ENCODE measurements at places on chromosomes 16 and 17.

DNA sequence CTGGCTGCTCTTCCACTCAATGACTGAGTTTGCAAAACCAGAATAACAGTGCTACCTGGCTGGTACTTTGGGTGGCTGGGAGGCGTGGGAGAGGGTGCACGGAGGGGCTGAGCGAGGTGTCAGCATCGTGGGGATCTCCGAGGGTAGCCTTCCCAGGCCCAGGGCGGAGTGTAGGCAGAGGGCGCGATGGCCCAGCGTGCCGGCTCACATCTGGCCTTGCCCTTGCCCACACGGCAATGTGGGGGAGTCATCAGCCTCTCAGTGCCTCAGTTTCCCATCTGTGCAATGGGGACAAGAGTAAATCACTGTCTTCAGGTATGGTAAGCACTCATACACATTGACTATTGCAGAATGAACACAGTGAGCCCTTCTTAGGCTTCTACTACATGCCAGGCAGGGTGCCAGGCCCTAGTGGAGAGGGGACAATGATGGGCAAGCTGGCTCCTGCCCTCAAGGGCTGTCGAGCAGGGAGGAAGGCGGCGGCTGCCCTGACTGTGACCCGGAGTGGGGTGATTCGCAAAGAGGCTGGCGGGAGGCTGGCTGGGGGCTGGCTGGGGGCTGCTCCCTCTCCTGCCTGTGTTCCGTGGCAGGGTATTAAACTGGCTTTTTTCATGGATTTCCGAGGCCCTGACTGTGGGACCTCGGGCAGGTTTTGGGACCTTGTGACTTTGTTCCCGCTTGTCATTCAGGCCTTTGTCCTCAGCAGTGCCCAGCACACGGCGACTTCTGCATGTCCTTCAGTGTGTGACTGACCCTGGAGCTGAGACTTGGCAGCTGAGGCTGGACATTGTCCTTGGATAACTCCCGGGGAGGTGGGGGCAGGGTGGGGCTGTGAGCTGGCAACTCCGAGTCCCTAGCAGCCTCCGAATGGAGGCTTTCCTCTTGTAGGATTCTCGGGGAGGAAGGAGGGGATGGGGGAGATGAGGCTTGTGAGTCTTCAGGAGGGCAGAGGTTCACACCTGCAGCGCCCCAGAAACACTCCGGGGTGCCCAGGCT lies 243.1 kb downstream of the SEC14L1 start:
- DNase-seq: no peak

DNA sequence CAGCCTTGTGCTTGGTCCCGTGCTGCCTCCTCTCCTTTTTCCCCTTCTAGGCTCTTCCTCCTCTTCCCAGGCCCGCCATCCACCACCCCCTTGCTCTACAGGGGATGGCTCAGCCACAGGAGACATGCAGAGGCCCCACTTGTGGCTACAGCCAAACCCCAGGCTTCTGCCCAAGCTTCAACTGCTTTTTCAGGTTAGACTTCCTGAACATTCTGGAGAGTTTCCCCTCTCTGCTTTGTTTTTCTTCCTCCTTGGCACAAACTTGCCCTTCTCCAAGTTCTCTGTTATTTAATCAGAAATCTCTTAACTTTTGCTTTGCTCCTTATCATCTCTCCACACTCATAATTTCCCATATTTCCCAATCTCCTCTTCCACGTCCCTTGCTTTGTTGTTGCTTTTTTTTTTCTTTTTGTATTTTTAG lies 18.3 kb upstream of the HAS3 start:
- DNase-seq: peak; percentile 33

DNA sequence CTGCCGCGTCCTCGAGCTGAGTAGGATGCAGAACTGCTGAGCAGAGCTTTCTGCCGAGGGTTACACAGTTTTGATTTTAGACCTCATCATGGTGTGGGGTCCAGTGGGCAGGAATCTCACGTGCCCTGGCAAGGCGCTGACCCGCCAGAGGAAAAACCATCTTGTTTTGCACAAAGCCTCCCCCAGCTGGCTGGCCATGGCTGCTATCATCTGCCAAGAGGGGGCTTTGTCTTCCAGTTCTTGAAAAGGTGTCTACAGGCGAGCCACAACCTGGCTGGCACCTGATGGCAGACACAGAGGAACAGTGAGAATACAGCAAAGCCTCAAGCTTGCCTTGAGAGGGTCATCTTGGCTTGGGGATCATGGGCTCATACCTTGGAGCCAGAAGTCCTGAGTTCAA lies 118.3 kb downstream of the CMIP start:
- DNase-seq: no peak

- DNase-seq: no peak
These were observed 176.3 kb downstream of the CPPED1 start for GRCh38 chr16:12627394-12627793.

DNA sequence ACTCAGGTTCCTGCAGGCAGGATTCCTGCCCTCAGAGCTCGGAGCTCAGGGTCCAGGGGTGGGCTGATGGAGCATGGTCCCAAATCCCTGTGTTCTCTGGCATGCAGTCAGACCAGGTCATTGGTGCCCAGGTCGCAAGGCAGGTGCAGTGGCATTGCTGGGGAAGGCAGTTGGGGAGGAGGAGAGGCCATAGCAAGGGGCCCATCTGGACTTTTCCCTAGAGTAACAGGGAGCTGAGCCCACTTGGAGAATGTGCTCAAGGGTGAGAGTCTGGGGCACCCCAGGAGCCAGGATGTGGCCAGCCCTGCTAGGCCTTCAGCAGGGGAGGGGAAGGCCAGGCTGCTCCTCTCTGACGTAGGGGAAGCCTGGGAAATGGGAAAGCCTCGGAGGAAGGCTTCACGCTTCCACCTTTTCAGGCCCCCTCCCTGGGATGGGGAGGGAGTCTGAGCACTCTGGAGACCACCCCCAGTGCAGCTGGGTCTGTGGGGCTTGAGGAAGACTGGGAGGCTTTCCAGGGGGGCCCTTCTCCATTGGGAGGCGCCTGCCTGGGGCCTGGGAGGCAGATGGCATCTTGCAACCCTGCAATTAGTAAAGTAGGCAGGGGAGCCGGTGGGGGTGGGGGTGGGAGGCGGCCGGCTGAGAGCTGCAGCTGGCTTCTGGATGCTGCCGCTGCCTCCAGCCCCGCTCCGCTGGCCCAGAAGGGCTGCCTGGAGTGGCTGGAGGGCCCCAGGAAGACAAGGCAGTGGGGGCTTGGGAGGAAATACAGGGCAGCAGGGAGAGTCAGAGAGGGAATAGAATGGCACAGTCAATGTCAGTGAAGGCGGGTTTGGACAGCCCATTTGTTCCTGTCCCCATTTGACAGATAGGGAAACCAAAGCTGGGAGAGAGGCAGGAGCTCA lies 21.1 kb upstream of the DOK4 start:
- no peak for DNase-seq

GRCh38 chr16:23505180-23505665 lies 5.1 kb downstream of the GGA2 start:
- DNase-seq: no peak

DNA sequence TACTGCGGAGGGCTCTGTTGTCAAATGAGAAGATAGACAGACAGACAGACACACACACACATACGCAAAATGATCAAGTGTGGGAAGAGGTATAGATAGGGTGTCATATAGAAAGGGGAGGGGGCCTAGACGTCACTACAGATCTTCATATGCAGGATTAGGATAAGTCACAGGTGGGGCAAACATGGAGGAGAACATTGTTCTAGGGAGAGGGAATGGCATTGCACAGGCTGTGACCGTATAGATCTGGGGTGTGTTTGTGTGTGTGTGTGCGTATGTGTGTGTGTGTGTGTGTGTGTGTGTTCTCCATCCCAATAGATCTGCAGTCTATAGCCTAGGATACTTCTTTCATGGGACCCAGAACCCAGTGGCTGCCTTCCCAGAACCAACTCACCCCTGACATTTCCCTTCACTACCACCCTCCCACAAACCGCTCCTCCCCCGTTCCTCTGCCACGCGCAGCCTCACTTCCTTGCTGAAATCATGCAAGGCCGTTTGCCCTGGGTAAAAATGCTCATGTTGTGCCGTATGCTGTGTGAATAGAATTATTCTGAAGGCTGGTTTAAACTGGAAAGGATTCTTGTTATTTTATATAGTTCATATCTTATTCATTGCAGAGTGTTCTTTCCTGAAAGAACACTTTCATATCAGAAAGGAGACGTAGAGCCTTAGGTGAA lies 50.5 kb upstream of the CCL1 start:
- peak; percentile 64 for DNase-seq

GRCh38 chr16:54291656-54292487 lies 5.3 kb upstream of the IRX3 start:
- no peak for DNase-seq

GRCh38 chr16:80602894-80603293 lies 62.1 kb downstream of the DYNLRB2 start:
- no peak for DNase-seq

- DNase-seq: no peak
These were observed 133.3 kb downstream of the PARN start for GRCh38 chr16:14496786-14497185.
